ENCODE measurements at places on chromosomes 7 and 10.
A peak's percentile ranks its signal among the peaks of the same experiment; 100 is the strongest.

- DNase-seq, result no peak
Measured at GRCh38 chr10:121302541-121303180, 295.6 kb downstream of the FGFR2 start.

GRCh38 chr7:139783647-139784385 lies 6.0 kb upstream of the HIPK2 start:
- no peak for DNase-seq

DNA sequence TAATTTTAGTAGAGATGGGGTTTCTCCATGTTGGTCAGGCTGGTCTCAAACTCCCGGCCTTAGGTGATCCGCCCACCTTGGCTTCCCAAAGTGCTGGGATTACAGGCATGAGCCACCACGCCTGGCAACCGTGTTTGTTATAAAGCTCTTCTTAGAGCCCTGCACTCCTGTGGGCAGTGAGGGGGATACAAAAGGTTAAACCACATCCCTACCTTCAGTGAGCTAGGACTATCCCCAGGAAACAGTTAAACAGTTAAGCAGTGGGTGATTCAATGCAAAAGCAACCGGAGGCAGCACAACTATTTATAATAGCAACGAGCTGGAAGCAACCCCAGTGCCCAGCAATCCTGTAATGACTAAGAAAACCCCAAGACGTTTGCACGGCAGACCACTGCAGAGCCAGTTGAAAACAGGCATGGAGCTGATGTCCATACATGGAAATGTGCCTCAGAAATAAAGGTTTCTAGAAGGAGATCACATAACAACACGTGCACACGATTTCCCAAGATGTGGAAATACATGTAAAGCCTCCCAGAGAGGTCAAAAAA lies 107.2 kb upstream of the LYZL2 start:
- DNase-seq, result no peak

DNA sequence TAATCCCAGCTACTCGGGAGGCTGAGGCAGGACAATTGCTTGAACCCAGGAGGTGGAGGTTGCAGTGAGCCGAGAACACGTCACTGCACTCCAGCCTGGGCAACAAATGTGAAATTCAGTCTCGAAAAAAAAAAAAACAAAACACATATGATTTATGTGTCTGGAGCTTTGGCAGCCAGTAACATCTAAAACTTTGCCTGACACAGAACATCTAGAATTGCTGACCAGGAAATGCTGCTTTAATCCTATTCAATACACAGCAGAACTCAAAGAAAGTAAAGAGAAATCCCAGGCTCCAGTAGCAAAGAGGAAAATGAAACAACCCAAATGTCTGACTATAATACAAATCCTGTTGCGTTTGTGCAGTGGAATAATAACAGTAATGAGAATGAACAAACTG lies 4.5 kb upstream of the CCDC6 start:
- DNase-seq, result no peak

DNA sequence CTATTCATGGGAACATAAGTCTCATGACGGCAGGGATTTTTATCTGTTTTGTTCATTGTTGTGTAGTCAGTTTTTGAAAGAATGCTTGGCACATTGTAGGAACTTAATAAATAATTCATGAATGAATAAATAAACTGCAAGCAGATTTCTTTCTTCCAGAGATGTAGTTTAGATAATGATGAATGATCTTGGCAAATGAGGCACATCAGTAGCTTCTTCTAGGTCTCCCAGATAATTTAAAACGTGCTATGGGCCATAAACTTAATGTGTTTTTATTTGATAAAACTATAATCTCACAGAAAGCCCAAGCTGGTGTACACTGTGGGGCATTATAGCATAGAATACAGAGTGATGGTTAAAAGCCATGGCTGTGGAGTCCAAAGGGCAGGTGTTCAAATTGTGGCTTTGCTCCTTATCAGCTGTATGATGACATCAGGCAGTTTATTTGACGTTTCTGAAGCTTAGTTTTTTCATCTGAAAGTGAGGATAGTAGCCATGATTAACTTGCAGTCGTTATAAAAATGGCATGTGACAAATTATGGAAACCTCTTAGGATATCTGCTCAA lies 3.5 kb downstream of the MGAM start:
- no peak for DNase-seq

DNA sequence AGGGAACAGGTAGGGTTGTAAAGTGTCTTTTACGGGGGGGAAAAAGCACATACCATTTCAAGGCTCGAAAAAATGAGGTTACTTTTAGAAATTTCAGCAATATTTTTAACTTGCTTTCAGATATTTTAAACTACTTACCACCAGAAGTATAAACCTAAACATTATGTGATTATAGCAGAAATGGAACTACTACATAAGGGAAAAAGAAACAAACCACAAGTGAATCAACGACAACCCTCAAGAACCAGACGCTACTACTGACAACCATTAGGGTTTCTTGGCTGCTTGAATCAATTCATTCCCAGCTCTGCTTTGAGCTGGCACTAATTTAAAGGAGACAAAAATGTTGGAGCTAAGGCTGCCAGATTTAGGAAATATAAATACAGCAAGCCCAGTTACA lies 80.1 kb downstream of the ZFAND4 start:
- DNase-seq, result no peak

- DNase-seq, result no peak
Measured at GRCh38 chr7:35316549-35316948, 62.6 kb upstream of the TBX20 start.

- DNase-seq, result no peak
Measured at GRCh38 chr10:13395540-13395939, 47.4 kb upstream of the SEPHS1 start.

DNA sequence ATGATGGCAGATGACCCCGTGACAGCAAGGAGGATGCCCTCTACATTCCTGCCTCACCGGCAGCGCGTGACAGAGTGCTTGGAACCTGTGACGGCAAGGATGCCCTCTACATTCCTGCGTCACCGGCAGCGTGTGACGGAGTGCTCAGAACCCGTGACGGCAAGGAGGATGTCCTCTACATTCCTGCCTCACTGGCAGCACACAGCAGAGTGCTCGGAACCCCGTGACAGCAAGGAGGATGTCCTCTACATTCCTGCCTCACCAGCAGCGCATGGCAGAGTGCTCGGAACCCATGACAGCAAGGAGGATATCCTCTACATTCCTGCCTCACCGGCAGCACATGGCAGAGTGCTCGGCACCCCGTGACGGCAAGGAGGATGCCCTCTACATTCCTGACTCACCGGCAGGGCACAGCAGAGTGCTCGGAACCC lies 231.0 kb downstream of the DIP2C start:
- no peak for DNase-seq

DNA sequence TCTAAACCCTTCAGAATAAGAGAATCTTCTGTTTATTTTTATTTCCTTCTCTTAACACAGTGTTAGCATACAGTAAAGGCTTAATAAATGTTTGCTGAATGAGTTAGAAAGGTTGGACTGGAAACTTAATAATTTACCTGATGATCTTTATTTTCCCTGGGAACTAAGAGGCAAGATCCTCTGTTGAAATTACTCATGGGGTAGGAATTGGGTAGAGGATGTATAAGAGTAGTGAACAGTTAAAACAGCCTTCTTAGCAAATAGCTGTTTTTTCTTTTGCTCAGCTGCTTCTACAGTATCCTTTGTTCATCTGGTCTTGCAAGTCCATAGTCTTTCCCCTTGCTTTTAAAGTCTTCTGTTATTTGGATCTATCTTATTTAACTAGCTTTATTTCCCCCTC lies 80.0 kb downstream of the AKAP9 start:
- DNase-seq, result no peak

DNA sequence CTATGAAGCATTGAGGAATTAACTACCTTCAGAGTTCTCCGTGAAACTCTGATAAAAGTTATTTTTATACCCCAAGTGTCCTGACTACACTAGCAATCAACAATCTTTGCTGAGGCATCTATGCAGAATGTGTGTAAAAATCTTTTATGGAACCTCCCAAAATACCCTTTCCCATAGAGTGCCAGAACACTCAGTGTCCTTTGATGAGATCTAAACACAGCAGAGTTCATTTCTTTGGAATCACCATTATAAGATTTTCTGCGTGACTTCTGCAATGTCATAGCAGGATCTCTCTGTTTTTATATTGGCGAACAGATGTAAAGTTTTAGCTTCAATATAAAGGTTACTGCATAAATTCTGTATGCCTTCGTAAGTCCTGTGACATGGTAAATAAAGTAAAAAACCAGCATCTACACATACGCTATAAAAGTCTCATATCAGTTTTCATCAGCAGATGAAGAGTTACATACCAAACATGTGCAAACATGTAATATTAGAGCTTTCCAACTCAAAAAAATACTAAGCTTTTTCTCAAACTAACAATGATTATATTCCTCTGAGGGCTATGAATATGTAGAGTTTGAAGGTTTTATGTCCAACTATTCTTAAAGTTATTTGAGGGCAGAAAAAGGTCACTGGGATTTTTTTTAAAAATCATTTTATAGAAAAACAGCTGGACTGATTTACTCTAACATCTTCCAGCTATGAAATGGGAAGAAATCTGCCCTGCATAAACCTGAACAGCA lies 67.2 kb downstream of the SKIDA1 start:
- no peak for DNase-seq

DNA sequence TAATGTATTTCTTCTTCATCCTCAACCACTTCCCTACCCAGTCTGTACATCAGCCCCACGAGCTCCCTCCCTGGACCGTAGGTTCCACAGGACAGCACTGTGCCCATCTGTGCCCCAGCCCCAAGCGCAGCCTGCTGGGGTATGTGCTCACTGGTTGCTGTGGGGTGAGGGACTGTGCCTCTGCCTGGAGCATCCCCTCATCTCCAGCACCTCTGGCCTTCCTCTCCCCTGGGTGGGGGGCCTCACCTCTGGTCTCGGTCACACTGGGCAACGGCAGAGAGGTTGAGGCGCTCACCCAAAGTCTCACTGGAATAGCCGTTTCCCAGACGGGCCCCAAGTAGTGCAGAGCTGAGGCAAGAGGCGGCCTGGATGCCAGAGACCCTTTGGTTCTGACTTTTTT lies 1.5 kb upstream of the PRKAR1B start:
- no peak for DNase-seq

DNA sequence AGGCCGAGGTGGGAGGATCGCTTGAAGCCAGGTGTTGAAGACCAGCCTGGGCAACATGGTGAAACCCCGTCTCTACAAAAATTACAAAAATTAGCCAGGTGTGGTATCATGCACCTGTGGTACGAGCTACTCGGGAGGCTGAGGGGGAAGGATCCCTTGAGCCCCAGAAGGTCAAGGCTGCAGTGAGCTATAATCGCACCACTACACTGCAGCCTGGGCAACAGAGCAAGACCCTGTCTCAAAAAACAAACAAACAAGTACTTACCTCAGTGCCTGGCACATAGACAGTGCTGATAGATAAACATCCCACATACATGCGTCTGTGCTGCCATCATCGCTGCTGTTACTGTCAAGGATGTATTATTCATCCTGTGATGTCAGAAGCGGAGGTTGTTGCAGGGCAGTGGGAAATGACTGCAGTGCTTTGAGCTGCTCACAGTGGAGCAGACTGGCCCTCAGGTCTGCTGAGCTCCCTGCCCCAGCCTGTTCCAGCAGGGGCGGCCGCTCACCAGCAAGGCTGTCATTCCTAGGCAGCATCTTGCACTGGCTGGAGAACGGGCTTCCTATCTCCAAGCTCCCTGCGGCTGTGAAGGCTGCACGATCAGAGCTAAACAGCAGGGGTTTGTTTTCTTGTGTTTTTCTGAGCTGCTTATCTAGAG lies 18.6 kb downstream of the FOXK1 start:
- DNase-seq, result no peak

GRCh38 chr10:49310460-49310859 lies 11.5 kb downstream of the C10orf71 start:
- no peak for DNase-seq

- peak; percentile 19 for DNase-seq
Measured at GRCh38 chr7:26153241-26153822, 1.3 kb downstream of the NFE2L3 start.

DNA sequence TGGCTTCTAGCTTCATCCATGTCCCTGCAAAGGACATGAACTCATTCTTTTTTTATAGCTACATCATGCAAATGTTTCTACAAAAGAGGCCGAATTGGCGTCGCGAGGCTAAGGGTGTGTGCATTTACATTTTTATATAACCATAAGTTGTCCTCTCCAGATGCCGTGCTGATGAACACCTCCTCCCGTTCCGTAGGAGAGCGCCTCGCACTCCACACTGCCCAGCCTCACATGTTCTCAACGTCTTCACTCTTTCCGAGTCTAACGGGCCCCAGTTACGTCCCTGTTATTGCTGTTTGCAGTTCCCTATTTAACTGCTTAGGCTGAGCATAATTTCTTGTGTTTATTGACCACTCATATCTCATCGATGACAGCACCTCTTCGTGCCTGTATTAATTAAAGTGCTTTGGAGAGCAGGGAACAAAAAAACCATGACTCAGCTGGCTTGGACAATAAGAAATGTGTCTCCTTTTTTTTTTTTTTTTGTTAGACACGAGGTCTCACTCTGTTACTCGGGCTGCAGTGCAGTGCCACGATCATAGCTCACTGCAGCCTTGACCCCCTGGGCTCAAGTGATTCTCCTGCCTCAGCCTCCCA lies 113.5 kb upstream of the SDK1 start:
- DNase-seq, result no peak

DNA sequence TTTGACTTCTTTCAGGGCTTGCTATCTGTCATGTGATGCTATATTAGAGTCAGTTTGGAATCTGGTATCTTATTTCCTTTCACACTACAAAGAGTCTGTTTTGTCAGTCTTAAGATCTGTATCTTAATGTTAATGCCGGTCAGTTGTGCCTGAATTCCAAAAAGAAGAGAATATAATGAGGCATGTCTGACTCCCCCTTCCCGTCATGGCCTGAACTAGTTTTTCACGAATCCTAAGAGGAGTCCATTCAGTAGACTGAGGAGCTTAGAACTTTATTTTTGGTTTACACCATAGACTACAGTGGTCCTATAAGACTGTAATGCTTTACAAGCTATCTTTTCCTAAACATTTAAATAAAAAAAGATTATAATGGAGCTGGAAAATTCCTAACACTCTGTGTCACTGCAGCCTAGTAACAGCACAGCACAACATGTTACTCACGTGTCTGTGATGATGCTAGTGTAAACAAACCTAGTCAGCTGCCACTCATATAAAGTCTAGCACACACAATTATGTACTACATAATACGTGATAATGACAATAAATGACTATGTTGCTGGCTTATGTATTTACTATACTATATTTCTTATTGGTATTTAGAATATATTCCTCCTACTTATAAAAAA lies 50.6 kb downstream of the VPS41 start:
- no peak for DNase-seq

GRCh38 chr7:128783143-128783861 lies 7.7 kb upstream of the OPN1SW start:
- no peak for DNase-seq

GRCh38 chr10:130935128-130935439 lies 376.4 kb downstream of the TCERG1L start:
- no peak for DNase-seq

Data from CD4-positive, alpha-beta T cell treated with Interleukin-12 subunit alpha and Interleukin-12 subunit beta, for 1 hour (primary cell).